ENCODE measurements at places on chromosomes 11 and 22.

DNA sequence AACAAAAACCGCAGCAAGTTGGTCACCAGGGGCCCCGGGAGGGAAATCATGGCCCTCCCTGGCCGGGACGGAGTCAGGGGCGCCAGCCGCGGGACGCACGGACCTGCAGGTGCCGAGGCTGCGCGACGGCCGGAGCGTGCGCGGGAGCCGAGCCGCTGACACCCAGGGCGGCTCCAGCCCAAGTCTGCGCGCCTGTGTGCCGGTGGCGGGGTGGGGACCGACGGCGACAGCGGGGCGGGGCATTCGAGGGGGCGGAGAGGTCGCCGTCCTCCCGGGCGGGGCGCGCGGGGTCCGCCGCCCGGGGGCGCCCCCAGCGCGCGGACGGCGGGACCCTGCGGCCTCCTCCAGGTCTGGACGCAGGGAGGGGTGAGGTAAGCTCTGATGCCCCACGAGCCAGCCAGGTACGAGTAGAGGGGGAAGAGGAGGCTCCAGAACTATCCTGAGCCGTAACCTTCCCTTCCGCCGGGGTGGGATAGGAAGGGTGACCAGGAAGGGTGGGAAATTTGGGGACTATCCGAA, at the start of gene ESAM:
ESAM (minus strand) TSS at position 186 of the 519 bp plus-strand sequence; CDS start at position 50, 136 bp downstream.
- peak; percentile 48 for DNase-seq

DNA sequence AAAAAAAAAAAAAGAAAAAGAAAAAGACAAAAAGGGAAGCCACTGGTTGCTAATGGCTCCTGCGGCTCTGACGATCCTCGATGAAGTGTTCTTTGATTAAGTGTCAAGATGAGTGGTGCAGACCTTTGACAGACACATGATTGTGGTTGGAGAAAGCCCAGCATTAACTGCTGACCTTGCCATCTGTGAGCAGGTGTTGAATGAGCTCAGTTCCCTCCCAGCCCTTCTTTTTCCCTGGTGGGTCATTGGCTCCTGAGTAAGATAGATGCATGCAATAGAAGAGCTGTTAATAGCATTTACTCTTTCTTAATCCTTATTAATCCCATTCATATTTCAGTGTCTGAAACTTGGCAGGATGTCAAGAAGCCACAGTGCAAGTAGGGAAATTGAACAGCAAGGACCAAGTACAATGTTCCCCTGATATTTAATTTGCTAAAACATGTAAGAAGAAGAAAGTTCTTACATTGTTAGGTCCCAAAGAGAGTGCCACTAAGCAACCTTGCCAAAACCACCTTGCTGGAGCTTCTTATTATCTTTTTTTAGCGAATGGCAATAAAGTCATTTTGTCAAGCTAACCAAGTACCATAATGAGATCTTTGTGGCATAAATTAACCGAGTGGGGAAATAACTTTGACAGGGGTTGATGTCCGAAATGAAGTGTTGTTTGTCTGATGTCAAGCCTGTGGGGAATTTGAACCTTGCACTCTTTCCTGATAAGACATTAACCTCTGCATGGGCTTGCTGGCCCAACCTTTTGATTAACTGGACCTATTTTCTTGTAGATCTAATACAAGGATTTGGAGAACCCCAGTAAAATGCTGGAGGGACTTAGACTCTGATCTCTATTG, 113.7 kb downstream of the PTPRJ start:
- no peak for DNase-seq

DNA sequence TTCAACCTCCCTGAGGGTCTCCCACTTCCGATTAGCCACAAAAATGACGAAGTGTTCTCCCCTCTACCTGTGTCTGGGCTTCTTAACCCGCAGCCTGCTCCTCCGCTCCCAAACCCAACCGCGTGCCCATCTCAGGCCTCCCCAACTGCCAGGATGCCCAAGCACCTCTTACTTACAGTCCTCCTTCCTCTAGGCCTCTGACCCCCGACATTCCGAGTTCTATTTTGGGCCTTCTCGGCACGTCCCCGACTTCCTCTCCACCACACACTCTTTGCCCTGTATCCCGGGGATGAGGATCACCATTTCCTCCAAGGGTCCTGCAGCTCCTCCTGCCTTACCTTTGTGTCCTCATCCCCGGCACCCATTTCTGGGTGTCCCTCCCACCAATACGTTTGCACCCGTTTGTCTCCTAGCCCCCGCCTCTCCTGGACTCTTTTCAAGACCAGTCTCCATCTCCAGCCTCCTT, 388 bp upstream of the MUS81 start:
- no peak for DNase-seq

DNA sequence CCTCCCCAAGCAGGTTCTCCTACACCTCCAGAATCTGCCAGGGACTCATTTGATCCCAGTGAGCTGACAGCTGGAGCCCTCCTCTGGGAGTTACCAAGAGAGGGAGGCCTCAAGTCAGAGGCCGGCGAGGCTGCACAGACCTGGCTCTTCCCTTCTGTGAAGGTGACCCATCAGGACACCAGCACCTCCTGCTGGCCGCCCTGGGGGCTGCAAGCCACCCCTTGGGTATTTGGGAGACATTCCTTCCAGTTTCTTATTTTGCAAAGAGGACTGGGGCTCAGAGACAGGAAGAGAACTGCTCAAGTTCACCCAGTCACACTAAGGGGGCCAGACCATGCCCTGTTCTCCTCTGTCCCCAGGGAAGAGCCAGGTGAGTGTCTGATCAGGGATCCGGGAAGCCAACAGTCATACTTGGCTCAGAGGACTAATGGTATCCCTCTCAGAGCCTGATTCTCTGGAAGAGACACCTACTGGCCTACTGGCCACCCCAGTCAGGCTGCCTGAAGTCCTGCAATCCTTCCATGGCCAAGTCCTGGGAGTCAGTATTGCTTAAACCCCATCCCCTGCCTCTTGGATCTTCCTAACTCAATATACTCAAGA, 40.5 kb upstream of the RIC3 start:
- no peak for DNase-seq

DNA sequence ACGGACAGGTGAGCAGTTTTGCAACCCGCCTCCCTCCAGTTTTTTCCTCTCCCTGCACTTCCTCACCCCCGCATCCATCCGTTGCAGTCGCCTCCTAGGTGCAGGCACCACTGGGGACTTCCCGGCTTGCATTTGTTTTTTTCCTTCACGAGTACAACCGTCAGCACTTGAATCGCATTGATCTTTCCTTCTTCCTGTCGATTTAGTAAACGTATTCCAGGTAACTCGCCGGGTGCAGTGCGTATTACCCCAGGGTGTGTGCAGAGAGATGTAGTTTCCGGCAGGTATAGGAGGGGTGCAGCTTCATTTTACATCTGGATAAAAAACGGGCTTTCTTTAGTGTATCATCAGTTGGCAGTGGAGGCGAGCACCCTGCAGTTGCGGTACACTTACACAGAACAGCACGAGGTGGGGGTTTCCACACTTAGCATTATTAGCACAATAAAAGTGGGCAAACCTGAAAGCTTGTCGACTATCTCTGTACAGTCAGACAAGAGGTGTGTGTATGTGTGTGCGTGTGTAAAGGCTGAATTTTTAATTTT, at the start of gene SORL1-AS1:
SORL1-AS1 (minus strand) TSS at position 359 of the 542 bp plus-strand sequence.
- no peak for DNase-seq

DNA sequence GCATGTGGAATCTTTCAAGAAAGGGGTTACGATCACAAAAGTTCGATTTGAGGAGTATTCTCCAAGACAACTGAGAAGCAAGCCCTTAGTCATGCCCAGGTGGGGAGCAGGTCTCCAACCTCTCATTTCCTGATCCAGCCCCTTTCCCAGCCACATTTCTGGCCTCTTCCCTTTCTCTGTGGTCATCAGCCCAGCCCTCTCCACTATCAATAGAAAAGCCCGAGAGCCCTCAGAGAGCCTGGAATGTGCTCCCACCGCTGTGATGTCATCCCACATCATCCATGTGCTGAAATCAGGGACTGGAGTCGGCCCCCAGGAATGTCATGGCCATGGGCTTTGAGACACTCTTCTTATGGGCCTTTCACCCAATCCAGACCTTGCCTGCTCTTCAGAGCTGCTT, 62.6 kb downstream of the KCNJ1 start:
- DNase-seq, result no peak

- DNase-seq, result no peak
Observed at GRCh38 chr11:83222499-83222898, 29.0 kb downstream of the ANKRD42 start.

GRCh38 chr11:90646266-90646665, 423.4 kb upstream of the CHORDC1 start:
- DNase-seq, result no peak

DNA sequence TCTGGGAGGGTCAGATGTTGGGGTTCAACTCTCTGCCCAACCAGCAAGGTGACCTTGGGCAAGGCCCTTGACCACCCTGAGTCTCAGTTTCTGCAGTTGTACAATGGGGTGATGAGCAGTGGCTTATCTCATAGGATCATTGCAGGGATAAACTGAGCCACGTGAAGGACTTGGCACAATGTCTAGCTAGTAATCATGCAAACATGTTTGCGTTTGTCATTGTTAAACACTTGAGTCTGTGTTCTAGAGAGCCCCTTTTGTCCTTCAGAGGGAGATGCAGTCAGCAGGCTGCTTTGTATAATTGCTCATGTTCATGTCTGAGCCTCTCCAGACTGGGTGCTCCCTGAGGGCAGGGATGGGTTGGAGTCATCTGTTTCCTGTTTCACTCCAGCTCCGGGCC, 15.8 kb downstream of the CD82 start:
- DNase-seq, result no peak

GRCh38 chr22:50473855-50474671, 772 bp downstream of the SBF1 start:
- DNase-seq, result no peak

DNA sequence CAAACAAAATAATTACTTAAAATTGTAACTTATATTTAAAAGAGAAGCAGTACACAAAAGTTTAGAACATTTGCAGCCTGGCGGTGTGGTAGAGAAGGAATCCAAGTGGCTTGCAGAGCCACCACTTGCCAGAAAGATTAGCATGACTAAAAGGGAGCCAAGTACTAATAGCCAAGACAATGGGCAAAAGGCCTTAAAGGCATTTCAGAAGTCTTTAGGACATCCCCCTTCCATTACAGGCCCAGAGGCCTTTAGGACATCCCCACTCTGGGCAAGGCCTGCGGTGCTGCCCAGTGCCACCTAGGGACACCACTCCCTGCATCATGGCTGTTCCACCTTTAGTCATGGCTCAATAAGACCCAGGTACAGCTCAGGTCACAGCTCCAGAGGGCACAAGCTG, 32.4 kb downstream of the TMEM225 start:
- DNase-seq, result no peak

DNA sequence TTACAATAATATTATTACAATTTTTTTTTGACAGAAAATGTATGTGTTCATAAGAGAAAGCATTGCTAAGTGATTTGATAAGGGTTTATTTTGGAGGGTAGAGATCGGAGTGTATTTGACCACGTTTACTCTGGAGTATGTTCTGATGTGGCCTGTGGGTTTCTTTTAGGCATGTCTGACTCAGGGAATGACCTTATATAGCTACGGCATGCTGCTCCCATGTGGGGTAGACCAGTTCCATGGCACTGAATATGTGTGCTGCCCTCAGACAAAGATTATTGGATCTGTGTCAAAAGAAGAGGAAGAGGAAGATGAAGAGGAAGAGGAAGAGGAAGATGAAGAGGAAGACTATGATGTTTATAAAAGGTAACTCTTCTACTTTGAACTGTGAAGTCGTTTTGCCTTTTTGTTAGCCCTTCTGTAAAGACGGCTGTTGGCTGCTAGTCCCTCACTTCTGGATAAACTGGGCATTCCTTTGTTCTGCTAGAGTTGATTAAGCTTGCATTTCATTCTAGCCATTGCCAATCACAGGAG, 38.1 kb upstream of the ST14 start:
- no peak for DNase-seq

GRCh38 chr22:49051491-49052022, 776.1 kb downstream of the BRD1 start:
- no peak for DNase-seq
